ENCODE measurements at places on chromosomes 2 and 18.

GRCh38 chr18:58403799-58404455 lies 225.0 kb downstream of the ALPK2 start:
- no peak for DNase-seq

GRCh38 chr2:11784280-11784679 lies 37.8 kb downstream of the LPIN1 start:
- no peak for DNase-seq

DNA sequence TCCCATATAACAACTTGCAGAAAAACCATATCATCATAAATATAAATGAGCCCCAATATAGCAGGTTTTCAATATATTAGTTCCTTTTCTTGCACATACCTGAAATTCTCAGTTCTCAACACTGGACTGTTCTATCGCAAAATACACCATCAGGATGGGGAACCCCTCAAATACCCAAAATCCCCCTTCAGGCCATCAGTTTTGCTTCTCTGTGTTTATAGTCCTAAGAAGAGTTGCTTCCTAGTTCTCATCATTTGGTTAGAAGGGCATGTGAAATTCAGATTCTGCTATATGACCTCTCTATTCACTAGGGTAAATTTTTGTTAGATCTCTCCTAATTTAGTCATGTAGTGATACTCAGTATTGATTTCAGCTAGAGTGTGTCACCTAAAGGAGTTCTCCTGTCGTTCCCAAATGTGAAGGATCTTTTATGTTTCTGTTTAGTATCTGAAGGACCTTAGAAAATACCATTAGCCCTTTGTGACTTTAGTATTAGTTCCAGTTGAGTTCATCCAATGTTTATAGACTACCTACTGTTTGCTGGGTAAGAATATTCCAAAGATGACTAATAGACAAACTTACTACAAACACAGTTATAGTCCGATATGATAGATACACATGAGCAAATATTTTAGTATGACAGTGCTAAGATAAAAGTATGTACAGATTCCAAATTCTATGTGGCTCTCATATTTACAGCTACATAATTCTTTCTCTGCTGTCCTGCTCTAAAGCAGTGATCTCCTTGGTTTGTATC lies 115.8 kb downstream of the TTC27 start:
- no peak for DNase-seq

DNA sequence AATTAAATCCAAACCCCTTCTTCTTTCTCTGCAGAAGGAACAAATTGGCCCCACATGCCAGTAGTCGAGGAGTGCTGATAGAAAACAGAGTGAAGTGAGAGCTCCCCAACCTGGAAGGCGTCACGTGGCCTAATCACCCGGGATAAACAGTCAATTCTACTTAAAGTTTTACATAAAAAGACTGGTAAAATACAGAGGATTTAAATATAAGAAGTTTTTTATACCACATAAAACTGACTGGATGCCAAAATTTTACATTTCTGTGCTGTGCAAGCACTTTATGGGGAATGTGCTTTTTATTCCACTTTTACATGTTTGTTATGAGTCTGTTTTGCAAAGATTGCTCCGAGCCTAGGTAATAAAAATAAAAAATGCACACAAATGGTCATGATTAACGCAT lies 1586.8 kb upstream of the ACVR2A start:
- DNase-seq: no peak

DNA sequence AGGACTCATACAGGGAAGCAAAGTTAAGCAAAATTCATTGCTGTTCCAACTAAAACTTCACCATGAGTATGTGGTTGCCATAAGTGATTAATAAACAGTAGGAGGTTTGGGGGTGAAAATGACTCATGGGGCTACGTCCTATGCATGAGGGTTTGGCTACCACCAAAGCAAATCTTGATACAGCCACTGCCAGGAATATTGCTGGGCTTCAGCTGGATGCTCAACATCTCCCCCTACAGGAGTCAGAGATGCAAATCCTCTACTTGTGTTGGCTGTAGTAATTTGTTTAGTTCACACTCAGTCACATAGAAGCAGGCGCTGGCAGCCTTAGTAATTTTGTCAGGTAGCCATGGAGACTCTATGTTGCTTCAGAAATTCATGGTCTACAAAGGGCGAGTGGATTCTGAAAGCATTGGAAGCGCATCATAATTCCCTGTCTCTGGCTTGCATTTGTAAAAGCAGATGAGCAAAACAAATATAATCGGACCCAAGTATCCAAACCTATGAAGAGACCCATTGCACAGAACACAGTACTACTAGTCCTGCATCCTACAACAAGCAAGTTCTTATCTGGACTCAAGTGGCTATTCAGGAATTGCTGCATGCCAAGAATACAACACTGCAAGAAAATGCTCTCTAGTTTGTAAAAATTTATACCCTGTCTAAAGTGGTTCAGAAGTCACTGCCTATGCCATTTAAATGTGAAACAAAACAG lies 76.0 kb downstream of the CD28 start:
- DNase-seq: peak; percentile 64

DNA sequence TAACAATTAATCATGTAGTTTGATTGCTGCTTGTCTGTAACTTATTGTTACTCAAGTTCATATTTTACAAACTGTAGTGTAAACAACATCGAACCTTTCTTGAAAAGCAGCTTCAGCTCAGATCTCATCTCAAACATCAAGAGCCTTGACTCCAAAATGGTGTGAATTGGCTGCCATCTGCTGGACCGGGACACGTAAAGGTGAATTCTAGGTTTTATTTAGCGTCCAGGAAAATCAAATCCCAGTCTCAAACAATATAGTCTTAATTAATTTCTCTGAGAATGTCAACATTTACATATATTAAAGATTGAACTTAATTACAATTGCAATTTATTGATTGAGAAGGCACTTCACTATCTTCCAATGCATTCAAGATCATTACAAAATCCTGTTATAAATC lies 453.0 kb downstream of the GALR1 start:
- peak; percentile 90 for DNase-seq

DNA sequence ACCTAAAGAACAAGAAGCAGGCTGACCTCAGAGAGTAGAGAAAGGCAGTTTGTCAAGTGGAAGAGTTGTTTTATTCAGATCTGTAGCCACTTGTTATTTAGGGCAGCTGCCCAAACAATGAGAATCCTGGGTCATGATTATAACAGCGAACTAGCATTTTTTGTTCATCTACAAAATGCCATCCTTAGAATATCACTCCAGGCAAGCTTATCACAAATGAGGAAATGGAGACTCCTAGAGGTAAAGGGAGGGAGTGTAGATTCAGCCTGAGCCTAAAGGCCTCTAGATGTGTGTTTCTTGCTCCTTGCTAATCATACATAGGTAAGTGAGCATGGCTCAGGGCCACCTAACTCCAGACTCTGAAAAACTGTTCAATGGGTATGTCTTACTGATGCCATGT lies 126.1 kb downstream of the HNMT start:
- DNase-seq: no peak

DNA sequence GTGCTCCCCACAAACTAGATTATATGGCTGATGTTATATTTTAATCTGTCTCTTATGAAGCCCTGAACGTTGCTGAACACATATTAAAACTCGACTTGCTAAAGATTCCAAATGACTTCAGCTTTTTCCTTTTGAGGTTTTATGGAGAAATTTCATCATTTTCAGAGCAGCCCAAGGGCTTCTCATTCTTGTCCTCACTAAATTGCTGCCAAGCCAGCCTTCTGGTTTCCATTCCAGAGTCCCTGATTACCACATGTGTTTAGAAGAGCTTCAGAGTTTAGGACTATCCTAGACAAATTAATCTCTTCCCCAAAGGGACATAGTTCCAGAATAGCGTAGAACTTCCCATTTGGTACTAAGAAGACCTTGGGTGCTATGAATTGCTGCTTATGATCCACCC lies 77.8 kb upstream of the CCDC195 start:
- no peak for DNase-seq

DNA sequence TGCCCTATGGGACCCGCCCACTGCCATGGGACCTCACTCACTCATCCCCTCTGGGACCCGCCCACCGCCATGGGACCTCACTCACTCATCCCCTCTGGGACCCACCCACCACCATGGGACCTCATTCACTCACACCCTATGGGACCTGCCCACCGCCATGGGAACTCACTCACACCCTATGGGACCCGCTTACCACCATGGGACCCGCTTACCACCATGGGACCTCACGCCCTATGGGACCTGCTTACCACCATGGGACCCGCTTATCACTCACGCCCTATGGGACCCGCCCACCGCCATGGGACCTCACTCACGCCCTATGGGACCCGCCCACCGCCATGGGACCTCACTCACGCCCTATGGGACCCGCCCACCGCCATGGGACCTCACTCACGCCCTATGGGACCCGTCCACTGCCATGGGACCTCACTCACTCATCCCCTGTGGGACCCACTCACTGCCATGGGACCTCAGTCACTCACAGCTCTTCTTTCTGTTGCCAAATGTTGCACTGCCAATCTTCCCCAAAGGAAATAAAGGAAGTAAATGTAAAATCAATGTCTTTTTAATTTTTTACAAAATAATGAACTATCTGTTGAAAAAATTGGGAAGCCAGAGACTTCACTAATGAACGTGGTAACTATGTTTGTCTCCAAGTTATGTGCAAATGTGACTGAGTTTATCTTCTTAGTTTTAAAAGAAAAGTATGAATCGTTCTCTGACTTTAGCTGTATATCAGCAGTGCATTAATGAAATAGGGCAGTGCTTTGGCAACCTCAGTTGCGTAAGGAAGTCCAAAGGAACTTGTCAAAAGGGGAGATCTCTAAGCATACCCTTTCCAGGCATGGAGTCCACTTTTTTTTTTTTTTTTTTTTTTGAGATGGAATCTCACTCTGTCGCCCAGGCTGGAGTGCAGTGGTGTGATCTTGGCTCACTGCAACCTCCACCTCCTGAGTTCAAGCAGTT lies 101.5 kb upstream of the MGAT5 start:
- DNase-seq: no peak

GRCh38 chr2:108605947-108606346 lies 71.7 kb downstream of the LIMS1 start:
- no peak for DNase-seq

- no peak for DNase-seq
Measured at GRCh38 chr2:179447839-179448447, 183.3 kb upstream of the SESTD1 start.

DNA sequence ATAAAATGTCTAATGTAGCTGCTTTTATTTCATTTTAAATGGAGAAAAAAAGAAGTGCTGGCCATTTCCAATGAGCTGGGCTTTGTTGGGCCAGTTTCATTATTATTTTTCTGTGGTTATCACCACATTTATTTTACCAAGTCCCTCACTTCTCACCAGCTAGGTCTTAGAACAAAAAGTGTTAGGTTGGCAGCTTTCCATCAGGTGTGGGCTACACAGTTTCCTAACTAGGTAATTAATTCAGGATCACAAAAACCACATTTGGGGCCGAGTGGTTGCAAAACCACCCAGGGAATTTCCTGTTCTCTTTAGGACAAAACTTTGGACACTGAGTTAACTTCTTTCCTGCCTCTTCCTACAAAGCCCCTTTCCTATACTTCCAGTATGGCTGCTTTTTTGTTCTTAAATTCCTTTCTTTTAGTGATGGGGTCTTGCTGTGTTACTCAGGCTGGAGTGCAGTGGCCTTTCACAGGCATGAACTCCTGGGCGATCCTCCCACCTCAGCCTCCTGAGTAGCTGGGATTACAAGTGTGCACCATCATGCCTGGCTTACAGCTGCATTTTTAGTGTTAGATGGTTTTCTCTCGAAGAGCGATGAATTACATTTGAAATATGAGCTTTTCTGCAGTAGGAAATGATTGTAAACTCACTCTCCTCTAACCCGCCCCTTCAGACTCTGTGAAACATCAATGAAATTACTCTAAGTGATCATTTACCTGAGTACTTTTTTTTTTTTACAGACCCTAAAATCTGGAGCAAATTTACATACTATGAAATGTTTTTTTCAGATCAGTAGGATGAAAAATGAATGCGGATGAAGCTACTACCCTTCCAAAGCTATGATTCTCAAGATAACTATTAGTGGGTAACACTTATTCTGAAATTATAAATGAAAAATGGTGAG lies 2.6 kb upstream of the ZFP36L2 start:
- DNase-seq: no peak

- DNase-seq: peak; percentile 49
Measured at GRCh38 chr2:179264368-179265081, at the start of gene SESTD1. SESTD1 (minus strand) TSS chr2:179264832; CDS start chr2:179191841, 72,991 bp downstream.

DNA sequence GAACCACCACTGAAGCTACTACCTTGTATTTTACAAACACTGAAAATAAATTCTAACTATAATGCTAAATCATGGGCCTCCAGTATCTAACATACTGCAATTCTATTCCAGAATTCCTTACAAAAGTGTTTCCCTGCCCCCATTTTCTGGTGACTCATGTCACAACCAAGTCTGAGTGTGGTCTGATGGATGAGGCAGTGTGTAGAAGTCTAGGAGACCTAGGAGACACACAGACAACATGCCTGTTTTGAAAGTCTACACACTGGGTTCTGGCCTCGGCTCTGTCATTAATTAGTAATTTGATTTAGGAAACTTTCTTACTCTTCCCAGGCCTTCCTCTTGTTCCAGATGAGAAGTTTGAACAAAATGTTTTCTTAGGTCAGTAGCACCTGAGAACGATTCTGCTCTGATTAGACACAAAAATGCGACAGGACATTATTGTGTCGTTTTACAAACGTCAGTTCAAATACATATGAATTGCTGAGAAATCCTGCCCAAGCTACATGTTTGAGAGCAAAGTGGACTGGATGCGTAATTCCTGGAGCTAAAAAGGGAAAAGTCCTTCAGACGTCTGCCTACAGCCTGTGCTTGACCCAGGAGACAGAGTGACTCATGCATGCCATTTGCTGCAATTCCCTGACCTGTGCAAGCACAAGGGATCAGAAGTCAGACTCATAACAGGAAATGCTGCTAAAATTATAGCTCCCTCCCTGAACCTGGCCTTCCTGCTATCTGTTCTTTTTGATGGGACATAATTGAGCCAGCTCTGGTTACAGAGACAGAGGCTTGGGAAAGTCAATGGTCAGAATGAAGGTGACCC lies 494.4 kb downstream of the SOX11 start:
- no peak for DNase-seq

GRCh38 chr2:237723023-237723422 lies 75.6 kb upstream of the RBM44 start:
- DNase-seq: no peak

- DNase-seq: peak; percentile 75
Measured at GRCh38 chr2:65714866-65715265, 282.5 kb upstream of the SPRED2 start.

- no peak for DNase-seq
Measured at GRCh38 chr2:96824079-96824870, 8.2 kb downstream of the CNNM3 start.

DNA sequence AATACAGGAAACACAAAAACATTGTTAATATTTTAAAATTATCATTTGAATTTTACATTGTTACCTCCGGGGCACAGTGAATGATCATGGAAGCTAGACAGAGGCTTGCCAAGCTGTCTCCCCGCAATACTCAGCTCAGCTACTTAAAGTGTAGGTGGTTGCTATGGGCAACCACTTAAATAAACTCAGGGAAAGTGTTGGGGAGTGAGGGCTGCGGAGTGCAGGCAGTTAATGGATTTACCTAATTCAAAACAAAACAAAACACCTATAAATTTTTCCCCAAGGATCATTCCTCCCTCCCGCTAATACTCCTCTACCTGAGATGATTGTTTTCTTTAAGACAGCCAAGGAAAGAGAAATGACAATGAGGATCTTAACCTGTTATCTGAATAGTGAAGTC lies 349.5 kb downstream of the TGIF1 start:
- peak; percentile 77 for DNase-seq
